Heart right ventricle (tissue), 16 donors: ENCODE measurements at places on chromosomes 2 and 18. TPM values are rescaled to one million over a fixed set of nuclear protein-coding genes. Genes with fewer than 3 reads are reported as not detected.

DNA sequence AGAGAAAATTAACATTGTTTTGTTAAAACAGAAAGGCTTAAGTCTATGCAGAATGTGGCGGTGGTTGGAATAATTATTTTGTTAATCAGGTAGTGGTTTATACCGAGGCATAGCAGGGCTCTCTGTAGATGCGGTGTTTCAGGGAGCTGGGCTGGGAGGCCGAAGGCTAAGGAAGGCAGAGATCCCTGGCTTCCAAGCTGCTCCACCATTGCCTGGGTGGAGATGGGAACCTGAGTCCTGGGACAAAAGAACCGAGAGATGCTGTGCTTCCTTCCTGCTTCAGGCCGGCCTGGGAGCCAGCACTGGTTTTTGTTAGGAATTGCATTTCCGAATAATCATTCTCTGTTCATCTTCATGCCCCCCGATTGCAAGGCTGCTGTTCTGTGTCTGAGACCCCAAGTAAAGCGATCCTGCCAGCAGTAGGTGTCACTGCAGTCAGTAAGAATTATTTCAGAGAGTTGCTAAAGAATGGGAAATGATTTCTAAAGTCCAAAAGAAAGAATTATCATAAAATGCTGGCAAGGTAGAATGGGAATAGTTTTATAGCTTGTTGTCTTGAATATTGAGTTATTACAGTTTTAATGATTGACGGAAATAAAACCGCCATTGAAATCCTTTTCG, 824.9 kb downstream of the GALR1 start:
- H3K27me3 ChIP-seq = peaks cover 3% of the 10 kb centered on the region
- no peak overlapping the region for H3K4me3 ChIP-seq
- no peak overlapping the region for H3K27ac ChIP-seq

DNA sequence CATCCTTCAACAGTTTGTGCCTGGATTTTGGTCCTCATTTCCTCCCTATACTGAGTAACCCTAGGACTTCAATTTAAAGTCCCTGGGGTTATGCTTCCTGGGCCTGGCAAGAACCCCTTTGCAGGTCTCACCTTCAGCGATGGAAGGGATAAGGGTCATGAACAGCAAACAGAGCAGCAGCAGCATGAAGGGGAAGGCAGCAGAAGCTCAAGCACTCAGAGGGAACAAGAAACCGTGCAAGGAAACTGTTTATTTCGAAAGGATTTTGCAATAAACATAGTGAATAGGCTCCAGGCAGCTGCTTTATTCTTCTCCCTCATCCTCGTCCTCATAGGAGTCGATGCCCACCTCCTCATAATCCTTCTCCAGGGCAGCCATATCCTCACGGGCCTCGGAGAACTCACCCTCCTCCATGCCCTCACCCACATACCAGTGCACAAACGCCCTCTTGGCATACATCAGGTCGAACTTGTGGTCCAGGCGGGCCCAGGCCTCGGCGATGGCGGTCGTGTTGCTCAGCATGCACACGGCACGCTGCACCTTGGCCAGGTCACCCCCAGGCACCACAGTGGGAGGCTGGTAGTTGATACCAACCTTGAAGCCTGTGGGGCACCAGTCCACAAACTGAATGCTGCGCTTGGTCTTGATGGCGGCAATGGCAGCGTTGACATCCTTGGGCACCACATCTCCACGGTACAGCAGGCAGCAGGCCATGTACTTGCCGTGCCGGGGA, 2.8 kb upstream of the TUBA4B start:
- H3K27ac ChIP-seq = peak overlapping the region; percentile 57
- H3K36me3 ChIP-seq = no peaks in the 10 kb centered on the region
- no peak for DNase-seq
- no peaks in the 10 kb centered on the region for H3K27me3 ChIP-seq

- H3K4me1 ChIP-seq = no peaks in the 10 kb centered on the region
- no peaks in the 10 kb centered on the region for H3K36me3 ChIP-seq
- H3K27me3 ChIP-seq = no peaks in the 10 kb centered on the region
- H3K27ac ChIP-seq = no peak overlapping the region
Observed at GRCh38 chr2:16239296-16239850, 299.0 kb downstream of the MYCN start.

DNA sequence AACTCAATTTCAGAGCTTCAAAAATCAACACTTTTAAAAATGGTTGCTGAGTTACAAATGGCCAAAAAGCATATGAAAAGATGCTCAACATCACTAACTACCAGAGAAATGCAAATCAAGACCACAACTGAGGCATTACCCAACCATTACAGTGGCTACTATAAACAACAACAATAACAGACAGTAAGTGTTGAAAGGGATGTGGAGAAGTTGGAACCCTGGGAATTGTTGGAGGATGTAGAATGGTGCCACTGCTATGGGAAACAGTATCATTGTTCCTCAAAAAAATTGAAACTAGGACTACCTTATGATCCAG, 173.3 kb upstream of the SPRED2 start:
- H3K4me1 ChIP-seq = peaks cover 24% of the 10 kb centered on the region
- no peak overlapping the region for H3K27ac ChIP-seq
- H3K36me3 ChIP-seq = no peaks in the 10 kb centered on the region
- no peaks in the 10 kb centered on the region for H3K27me3 ChIP-seq

DNA sequence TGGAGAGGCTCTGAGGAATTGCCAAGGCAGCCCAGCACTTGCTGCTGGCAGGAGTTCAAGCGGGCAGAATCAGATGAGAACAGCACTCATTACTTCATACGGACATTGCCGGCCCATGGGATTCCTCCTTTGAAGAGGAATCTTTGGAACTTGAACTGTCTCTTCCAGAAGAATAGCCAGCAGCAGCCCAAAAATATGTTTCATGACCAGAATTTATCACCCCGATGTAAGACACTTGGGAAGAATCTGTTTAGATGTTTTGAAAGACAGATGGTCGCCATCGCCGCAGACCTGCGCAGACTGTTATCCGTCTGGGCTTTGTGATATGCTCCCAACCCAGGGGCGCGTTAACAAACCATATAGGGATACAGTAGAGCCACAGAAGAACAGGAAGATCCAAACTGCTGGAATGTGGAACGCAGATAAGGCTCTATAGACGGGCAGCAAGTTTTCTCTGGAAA, 3.7 kb upstream of the ADI1 start:
- peak overlapping the region; percentile 45 for H3K27ac ChIP-seq
- no peak overlapping the region for H3K4me3 ChIP-seq
- peaks cover 53% of the 10 kb centered on the region for H3K4me1 ChIP-seq
- H3K27me3 ChIP-seq = no peaks in the 10 kb centered on the region

Gene ELP2
- 41.9 TPM for total RNA-seq

Gene GAD1
- total RNA-seq = not detected
